ENCODE measurements at places on chromosomes 6 and 20.
A peak's percentile ranks its signal among the peaks of the same experiment; 100 is the strongest.

DNA sequence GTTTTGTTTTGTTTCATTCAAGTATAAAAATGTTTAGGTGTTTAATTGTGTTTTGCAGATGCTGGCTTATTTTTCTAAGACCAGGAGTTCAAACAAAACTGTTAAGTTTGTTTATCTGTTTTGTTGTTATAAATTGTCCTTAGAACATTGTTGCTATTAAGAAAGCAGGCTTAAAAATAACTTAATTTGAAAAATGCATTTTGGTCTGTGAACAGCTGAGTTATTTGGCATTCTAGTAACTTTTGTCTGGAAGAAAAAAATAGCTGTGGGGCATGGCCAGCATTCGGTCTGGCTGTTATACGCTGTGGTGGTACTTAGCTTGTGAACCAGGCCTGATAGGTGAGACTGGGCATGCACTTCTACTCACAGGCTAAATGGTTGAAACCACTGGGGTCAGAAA lies 37.8 kb downstream of the SLX4IP start:
- H3K4me1 ChIP-seq = peaks cover 45% of the 10 kb centered on the region
- no peaks in the 10 kb centered on the region for H3K27me3 ChIP-seq
- H3K27ac ChIP-seq = peak overlapping the region; percentile 60
- no peaks in the 10 kb centered on the region for H3K36me3 ChIP-seq
- no peak for DNase-seq

GRCh38 chr6:30102414-30102969 lies 10.4 kb downstream of the TRIM31 start:
- peak overlapping the region; percentile 70 for H3K4me3 ChIP-seq
- peaks cover 18% of the 10 kb centered on the region for H3K27me3 ChIP-seq
- no peaks in the 10 kb centered on the region for H3K36me3 ChIP-seq
- H3K27ac ChIP-seq = no peak overlapping the region
- peaks cover 27% of the 10 kb centered on the region for H3K4me1 ChIP-seq

DNA sequence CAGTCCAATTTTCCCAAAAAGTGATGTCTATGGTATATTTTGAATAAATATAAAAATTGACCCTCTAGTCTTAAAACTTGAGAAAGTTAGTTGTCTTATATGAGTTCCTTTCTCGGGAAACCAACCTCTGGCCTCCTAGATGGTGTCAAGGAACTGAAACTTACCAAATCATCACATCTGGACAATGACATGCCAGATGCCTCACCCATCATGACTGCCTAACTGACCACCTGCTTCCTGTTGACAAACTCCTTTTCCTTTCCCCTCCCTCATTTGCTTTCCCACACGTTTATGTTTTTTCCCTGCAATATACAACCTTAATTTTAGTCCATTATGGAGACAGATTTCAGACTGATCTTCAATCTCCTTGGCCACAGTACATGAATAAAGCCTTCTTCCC lies 731.0 kb downstream of the EPHA7 start:
- no peaks in the 10 kb centered on the region for H3K27me3 ChIP-seq
- H3K4me3 ChIP-seq = no peak overlapping the region
- H3K4me1 ChIP-seq = no peaks in the 10 kb centered on the region
- DNase-seq = no peak

- H3K27me3 ChIP-seq = no peaks in the 10 kb centered on the region
- H3K4me1 ChIP-seq = peaks cover 20% of the 10 kb centered on the region
- no peak overlapping the region for H3K4me3 ChIP-seq
- peak overlapping the region; percentile 19 for H3K27ac ChIP-seq
- no peak for DNase-seq
These were observed 47.2 kb upstream of the IPCEF1 start for GRCh38 chr6:154403788-154404187.

DNA sequence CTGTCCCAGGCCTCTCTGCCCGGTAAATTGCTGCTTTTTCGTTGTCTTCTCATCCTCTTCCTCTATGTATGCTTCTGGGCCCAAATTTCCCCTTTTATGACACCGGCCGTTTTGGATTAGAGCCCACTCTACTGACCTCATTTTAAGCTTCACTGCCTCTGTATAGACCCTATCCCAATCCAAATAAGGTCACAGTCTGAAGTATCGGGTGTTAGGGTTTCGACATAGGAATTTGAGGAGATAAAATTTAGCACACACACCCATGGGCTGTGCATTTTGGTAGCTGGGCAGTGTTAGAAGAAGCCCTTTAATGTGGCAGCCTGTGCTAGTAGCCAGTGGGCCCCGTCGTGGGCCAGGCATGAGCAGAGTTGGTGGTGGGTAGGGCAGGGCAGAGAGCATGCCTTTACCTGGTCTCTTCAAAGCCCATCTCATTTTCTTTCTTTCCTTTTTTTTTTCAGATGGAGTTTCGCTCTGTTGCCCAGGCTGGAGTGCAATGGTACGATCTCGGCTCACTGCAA lies 27.9 kb upstream of the EZR start:
- no peak for DNase-seq
- H3K27me3 ChIP-seq = no peaks in the 10 kb centered on the region
- H3K4me3 ChIP-seq = no peak overlapping the region
- no peaks in the 10 kb centered on the region for H3K36me3 ChIP-seq
- no peak overlapping the region for H3K27ac ChIP-seq

DNA sequence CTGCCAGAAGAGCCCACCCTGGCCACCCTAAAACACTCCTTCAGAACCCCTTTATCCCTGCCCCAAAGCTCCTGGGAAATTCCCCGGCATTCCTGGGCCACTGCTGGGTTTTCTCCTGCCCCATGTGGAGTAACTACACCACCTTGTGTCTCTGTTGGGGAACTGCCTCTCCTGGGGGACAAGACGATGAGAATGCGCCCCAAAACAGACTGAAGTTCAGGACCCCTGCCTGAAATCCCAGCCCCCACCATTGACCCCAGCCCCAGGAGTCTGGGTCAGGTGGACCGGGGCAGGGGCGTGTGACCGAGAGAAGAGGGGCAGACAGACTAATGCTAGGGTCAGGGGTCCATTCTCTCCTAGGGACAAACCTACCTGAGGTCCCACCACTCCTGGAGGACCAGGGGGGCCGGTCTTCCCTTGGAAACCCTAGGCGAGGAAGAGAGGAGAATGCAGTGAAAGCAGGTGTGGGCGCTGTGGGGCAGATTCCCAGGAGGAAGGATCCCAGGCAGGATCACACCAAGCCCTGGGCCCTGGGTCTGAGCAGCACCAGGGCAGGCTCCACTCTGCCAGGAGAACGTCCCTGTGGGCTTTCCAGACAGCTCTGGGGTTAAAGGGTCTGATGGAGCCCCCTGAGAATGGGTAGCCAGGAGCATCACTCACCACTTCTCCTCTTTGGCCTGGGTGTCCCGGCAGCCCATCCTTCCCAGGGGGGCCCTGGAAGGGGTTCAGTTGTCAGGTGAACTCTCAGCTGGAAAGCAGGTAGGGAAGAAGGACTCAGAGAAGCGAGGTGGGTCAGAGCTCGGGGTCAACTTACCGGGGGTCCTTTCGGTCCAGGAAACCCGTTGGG lies 19.4 kb downstream of the COL11A2 start:
- H3K27me3 ChIP-seq = no peaks in the 10 kb centered on the region
- no peak for DNase-seq
- H3K4me3 ChIP-seq = no peak overlapping the region
- H3K27ac ChIP-seq = no peak overlapping the region
- no peaks in the 10 kb centered on the region for H3K4me1 ChIP-seq

Measured in thoracic aorta (tissue), 2 donors.